Astrocyte (in vitro differentiated cells and primary cell): ENCODE measurements at places on chromosomes 12 and 14. TPM values are rescaled to one million over a fixed set of nuclear protein-coding genes. Genes with fewer than 3 reads are reported as not detected.

- no peaks in the 10 kb centered on the region for H3K36me3 ChIP-seq
- H3K4me3 ChIP-seq, result no peak overlapping the region
- H3K27ac ChIP-seq, result no peak overlapping the region
- H3K27me3 ChIP-seq, result peaks cover 16% of the 10 kb centered on the region
- DNase-seq, result no peak
Measured at GRCh38 chr14:103849151-103849886, 1.9 kb upstream of the PPP1R13B start.

DNA sequence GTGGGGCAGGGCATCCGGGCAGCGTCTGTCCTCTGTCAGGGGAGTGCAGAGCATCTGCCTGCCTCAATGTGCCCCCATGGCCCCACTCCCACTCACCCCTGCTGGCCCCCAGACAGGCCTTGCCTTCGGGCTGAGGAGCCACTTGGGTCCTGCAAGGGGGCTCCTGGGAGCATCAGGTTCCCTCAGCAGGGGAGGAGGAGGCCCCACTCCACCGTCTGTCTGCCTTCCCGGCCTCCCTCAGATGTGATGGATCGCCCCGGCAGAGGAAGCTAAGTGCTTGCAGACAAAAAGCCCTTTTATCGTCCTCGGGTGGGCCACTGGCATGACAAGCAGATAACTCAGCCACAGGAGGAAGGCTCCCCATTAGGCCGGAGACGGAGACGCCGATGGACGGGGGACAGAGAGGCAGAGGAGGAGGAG is 35.1 kb downstream of the NCOR2 start:
- no peaks in the 10 kb centered on the region for H3K27me3 ChIP-seq
- H3K36me3 ChIP-seq, result no peaks in the 10 kb centered on the region
- no peak for DNase-seq

GRCh38 chr14:89589400-89590118 is 172.5 kb upstream of the FOXN3 start:
- no peak for DNase-seq
- no peaks in the 10 kb centered on the region for H3K4me1 ChIP-seq
- peaks cover 3% of the 10 kb centered on the region for H3K36me3 ChIP-seq
- no peak overlapping the region for H3K27ac ChIP-seq
- no peak overlapping the region for H3K4me3 ChIP-seq

GRCh38 chr14:67697006-67697405 is 1.4 kb upstream of the RDH11 start:
- no peak for DNase-seq
- no peaks in the 10 kb centered on the region for H3K27me3 ChIP-seq
- H3K4me1 ChIP-seq, result peaks cover 13% of the 10 kb centered on the region
- peaks cover 5% of the 10 kb centered on the region for H3K36me3 ChIP-seq

The TAOK3 gene
- 14.2 and 15.7 TPM in 2 replicates for total RNA-seq

- no peak overlapping the region for H3K4me3 ChIP-seq
- no peak overlapping the region for H3K27ac ChIP-seq
- no peaks in the 10 kb centered on the region for H3K36me3 ChIP-seq
Measured at GRCh38 chr12:115210533-115211252, 526.7 kb upstream of the TBX3 start.

- H3K36me3 ChIP-seq, result no peaks in the 10 kb centered on the region
- no peak overlapping the region for H3K4me3 ChIP-seq
- H3K27ac ChIP-seq, result no peak overlapping the region
- no peaks in the 10 kb centered on the region for H3K27me3 ChIP-seq
Measured at GRCh38 chr12:127241072-127241817, 1025.7 kb upstream of the TMEM132C start.

The PRB2 gene
- not detected in 2 replicates for total RNA-seq

The HOXC5 gene
- total RNA-seq, result not detected in 2 replicates

DNA sequence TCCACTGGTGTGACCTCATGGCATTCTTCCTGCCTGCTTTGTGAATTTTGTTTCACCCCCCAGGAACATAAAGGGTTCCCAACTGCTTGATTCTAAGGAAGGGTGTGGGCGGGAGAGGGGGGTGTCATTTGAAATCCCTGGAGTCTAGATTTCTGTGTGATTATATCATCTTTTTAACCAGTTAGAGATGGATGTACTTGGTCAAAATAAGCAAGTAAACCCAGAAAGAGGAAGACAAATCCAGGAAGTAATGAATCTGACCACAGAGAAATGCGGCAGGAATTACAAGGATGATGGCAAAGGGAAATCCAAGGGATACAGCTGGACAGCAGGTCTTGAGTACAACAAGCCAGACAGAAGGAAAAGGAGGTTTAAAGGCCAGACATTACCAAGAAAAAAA is 38.9 kb downstream of the DMAC2L start:
- peaks cover 23% of the 10 kb centered on the region for H3K4me1 ChIP-seq
- H3K36me3 ChIP-seq, result no peaks in the 10 kb centered on the region
- peak; percentile 71 for DNase-seq
- H3K27me3 ChIP-seq, result no peaks in the 10 kb centered on the region
- peak overlapping the region; percentile 16 for H3K27ac ChIP-seq

The PCED1B gene
- 1.8 and 2.4 TPM in 2 replicates for total RNA-seq

DNA sequence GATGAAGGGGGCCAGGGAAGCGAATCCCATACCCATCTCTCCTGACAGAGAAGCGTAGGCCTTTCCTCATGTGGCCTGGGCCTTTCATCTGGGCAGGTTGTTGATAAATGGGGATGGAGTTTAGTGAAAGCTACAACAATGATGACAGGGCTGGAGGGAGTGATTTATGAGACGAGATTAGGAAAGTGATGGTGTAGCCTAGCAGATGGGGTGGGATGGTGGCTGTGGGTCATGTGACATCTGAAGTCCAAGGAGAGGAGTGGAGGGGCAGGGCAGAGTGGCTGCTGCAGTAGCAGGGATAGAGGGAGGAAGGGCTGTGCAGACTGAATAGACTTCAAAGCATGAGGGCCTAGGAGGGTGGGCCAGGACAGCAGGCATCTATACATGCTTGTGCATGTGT is 85.5 kb downstream of the ADCK1 start:
- peaks cover 4% of the 10 kb centered on the region for H3K4me1 ChIP-seq
- no peaks in the 10 kb centered on the region for H3K27me3 ChIP-seq
- no peaks in the 10 kb centered on the region for H3K36me3 ChIP-seq
- DNase-seq, result no peak
- no peak overlapping the region for H3K4me3 ChIP-seq
- H3K27ac ChIP-seq, result no peak overlapping the region

The KRT77 gene
- not detected in 2 replicates for total RNA-seq

DNA sequence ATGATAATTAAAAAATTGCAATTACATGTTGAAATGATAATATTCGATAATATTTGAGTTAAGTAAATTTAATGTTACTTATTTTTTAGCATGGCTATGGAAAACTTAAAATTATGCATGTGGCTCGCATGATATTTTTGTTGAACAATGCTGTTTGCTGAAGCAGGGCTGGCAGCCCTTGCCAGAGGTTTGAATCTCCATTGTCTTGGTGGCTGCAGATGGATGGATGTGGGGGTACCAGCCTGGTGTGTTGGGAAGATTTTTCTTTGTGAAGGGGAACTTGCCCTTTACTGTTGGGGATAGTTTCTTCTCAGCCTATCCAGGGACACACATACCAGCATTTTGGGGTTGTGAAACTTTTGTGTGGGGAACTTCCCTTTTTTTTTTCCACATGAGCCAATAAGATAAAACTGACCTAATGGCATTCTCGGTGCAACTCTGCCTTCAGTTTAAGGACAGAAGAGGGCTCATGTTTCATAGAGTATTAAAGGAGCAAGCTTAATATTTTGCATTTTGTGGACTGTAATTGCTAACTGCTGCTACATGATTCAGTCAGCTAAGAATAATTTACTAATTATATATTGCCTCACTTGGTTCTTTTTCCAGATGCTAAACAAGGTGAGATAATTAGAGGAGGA is 8.8 kb downstream of the RASSF3 start:
- H3K27ac ChIP-seq, result no peak overlapping the region
- H3K27me3 ChIP-seq, result no peaks in the 10 kb centered on the region
- no peak overlapping the region for H3K4me3 ChIP-seq
- peaks cover 6% of the 10 kb centered on the region for H3K4me1 ChIP-seq
- peak; percentile 36 for DNase-seq
- no peaks in the 10 kb centered on the region for H3K36me3 ChIP-seq

GRCh38 chr12:88544991-88545980 is 35.0 kb downstream of the KITLG start:
- peaks cover under 1% of the 10 kb centered on the region for H3K36me3 ChIP-seq
- H3K4me1 ChIP-seq, result peaks cover 10% of the 10 kb centered on the region
- no peak for DNase-seq
- H3K4me3 ChIP-seq, result no peak overlapping the region
- H3K27me3 ChIP-seq, result no peaks in the 10 kb centered on the region
- H3K27ac ChIP-seq, result peak overlapping the region; percentile 7

The AHNAK2 gene
- 34.3 and 44.7 TPM in 2 replicates for total RNA-seq

The CIDEB gene
- not detected in 2 replicates for total RNA-seq

The GRIN2B gene
- 0.50 and 1.4 TPM in 2 replicates for total RNA-seq

The KRT4 gene
- total RNA-seq, result not detected in 2 replicates

The SLC22A17 gene
- 29.3 and 39.5 TPM in 2 replicates for total RNA-seq

The SLC15A5 gene
- not detected in 2 replicates for total RNA-seq
